ENCODE measurements at places on chromosomes 4 and X.

- no peak for DNase-seq
Observed at GRCh38 chrX:10483191-10483831, 137.1 kb downstream of the MID1 start.

GRCh38 chrX:96435378-96436035 lies 249.1 kb upstream of the DIAPH2 start:
- no peak for DNase-seq

GRCh38 chr4:54320826-54321685 lies 92.0 kb downstream of the PDGFRA start:
- DNase-seq: no peak

- DNase-seq: no peak
Observed at GRCh38 chr4:17091104-17091503, 192.7 kb upstream of the LDB2 start.

DNA sequence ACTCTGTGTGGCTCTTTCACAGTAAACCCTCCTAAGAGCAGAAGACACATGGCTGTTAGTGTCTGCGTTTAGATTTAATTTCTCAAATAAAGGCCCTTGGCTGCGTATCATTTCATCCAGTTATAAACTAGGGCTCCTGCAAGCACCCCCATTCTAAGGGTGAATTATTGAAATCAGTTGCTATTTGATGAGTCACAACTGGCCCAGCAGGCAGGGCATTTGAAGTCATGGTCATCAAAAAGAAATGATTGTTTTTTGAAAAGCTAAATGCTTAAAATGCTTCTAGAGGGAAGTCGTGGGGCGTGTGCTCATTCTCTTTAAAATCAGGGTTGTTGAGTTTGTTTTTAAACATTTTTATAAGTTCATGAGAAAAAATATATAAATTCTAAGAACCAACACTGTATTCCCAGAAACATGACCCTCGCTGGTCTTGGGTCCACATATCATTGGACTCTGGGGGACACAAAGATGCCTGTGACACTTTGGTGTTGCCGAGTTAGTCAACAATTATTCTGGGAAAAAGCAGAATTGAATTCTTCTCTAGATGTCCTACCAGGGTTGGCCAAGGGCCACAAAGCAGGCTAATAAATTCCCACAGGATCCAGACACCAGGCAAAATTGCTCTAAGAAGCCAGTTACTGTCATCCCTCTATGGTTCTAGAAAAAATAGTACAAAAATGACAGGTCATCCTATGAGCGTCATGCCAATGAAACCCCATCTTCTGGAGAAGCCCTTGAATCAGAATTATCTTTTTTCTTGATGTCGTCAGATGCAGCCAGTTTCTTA lies 99.5 kb upstream of the MYOZ2 start:
- DNase-seq: no peak

Measured in globus pallidus (tissue), 1 donor.